ENCODE measurements at places on chromosomes 5 and 9.

GRCh38 chr9:73682789-73683188, 531.1 kb downstream of the ANXA1 start:
- H3K4me3 ChIP-seq, result no peak overlapping the region
- no peaks in the 10 kb centered on the region for H3K27me3 ChIP-seq
- H3K36me3 ChIP-seq, result no peaks in the 10 kb centered on the region
- H3K27ac ChIP-seq, result no peak overlapping the region
- no peaks in the 10 kb centered on the region for H3K4me1 ChIP-seq
- DNase-seq, result no peak

GRCh38 chr9:114348906-114349482, 19.3 kb downstream of the ORM2 start:
- no peaks in the 10 kb centered on the region for H3K27me3 ChIP-seq
- peaks cover 96% of the 10 kb centered on the region for H3K36me3 ChIP-seq
- no peak overlapping the region for H3K4me3 ChIP-seq

GRCh38 chr5:6487081-6487480, 38.4 kb downstream of the UBE2QL1 start:
- peaks cover 1% of the 10 kb centered on the region for H3K27me3 ChIP-seq
- no peak for DNase-seq
- no peak overlapping the region for H3K4me3 ChIP-seq
- H3K36me3 ChIP-seq, result no peaks in the 10 kb centered on the region

DNA sequence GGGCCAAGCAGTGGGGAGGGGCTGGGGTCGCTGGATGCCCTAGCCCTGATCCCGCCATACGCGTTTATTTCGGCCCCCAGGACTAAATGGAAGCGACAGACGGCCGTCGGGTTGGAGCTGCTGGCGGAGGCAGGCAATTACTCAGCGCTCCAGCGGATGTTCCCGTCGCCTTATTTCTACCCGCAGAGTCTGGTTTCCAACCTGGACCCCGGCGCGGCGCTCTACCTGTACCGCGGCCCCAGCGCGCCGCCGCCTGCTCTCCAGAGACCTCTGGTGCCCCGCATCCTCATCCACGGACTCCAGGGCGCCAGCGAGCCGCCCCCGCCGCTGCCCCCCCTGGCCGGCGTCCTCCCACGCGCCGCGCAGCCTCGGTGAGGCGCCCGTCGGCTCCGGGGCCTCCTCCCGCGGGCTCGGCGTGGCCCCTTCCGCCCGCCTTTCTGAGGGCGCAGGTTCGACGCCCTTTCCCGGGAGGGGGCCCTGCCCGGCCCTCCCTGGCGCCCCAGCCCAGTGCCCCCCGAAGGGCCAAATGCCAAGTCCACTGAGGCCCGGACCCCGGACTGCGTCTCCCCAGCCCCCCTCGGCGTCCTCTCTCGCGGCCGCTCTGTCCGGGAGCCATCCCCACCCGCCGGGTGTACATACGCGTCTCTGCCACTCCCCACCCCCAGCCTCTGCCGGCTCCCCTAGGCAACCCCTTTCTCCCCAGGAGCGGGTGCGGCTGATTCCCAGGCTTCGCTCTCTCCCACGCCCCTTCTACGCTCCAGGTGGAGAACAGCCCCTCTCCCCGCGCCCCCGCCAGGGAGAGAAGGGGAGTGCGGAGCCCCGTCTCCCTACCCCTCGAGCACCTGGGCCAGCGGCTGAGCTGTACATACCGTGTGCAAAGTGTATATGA, 7.0 kb downstream of the BARHL1 start:
- peaks cover 12% of the 10 kb centered on the region for H3K27me3 ChIP-seq
- H3K4me1 ChIP-seq, result peaks cover 4% of the 10 kb centered on the region
- H3K27ac ChIP-seq, result no peak overlapping the region
- DNase-seq, result no peak

DNA sequence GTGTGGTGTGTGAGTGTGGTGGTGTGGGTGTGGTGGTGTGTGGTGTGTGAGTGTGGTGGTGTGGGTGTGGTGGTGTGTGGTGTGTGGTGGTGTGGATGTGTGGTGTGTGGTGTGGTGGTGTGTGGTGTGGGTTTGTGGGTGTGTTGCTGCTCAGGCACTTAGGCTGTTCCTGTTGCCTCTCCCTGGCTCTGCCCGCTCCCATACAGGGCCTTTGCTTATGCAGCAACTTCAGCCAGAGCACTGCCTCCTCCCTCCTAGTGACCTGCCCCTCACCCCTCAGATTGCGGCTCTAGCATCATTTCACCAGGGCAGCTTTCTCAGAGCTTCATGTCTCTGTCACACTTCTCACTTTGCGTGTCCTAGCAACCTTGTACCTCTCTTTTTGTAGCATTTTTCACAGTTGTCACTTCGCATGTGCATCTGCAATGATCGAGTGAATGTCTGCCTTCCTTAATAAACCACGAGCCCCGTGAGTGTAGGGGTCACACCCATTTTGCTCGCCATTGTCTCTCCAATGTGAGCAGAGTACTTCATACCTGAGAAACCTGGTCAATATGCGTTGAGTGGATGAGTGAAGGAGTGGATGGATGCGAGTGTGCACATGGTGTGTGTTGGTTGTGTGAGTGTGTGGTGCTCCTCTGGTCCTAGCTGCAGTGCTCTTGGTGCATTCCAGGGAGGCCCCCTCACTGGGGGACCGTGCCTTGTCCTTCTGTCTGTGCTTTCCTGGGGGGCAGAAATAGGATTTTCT, 167.9 kb upstream of the PANK3 start:
- no peak overlapping the region for H3K4me3 ChIP-seq
- no peaks in the 10 kb centered on the region for H3K4me1 ChIP-seq
- no peaks in the 10 kb centered on the region for H3K27me3 ChIP-seq
- DNase-seq, result no peak
- no peak overlapping the region for H3K27ac ChIP-seq
- no peaks in the 10 kb centered on the region for H3K36me3 ChIP-seq

GRCh38 chr5:170342153-170342725, 44.7 kb upstream of the LCP2 start:
- peaks cover 19% of the 10 kb centered on the region for H3K4me1 ChIP-seq
- H3K27ac ChIP-seq, result no peak overlapping the region
- no peak for DNase-seq
- no peaks in the 10 kb centered on the region for H3K36me3 ChIP-seq
- no peak overlapping the region for H3K4me3 ChIP-seq

GRCh38 chr9:87853876-87854579, 28.6 kb upstream of the SPATA31E1 start:
- no peaks in the 10 kb centered on the region for H3K4me1 ChIP-seq
- no peak overlapping the region for H3K27ac ChIP-seq
- no peak overlapping the region for H3K4me3 ChIP-seq
- no peaks in the 10 kb centered on the region for H3K27me3 ChIP-seq
- no peak for DNase-seq

DNA sequence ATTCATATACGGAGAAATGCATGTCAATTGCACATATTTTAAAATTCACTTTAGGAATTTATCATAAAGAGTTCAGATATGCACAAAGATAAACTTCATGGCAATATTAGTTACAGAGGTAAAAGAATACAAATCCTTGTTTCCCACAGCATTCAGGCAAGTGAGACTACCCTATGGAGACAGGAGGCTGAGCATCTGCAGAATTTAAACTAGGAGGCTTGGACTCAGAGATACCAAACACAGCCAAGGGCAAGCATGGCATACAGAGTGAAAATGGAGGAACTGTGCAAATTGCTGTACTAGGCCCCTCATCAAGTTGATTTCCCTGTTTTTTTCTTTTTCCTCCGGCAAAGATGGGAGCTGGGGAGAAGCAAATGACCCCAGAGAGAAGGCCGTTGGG, 94.2 kb downstream of the SLC24A2 start:
- no peak for DNase-seq
- H3K27ac ChIP-seq, result no peak overlapping the region
- no peaks in the 10 kb centered on the region for H3K4me1 ChIP-seq
- no peaks in the 10 kb centered on the region for H3K27me3 ChIP-seq

- no peaks in the 10 kb centered on the region for H3K27me3 ChIP-seq
- DNase-seq, result no peak
- H3K4me1 ChIP-seq, result no peaks in the 10 kb centered on the region
- no peak overlapping the region for H3K27ac ChIP-seq
Observed at GRCh38 chr5:36535378-36535777, 71.0 kb upstream of the SLC1A3 start.

DNA sequence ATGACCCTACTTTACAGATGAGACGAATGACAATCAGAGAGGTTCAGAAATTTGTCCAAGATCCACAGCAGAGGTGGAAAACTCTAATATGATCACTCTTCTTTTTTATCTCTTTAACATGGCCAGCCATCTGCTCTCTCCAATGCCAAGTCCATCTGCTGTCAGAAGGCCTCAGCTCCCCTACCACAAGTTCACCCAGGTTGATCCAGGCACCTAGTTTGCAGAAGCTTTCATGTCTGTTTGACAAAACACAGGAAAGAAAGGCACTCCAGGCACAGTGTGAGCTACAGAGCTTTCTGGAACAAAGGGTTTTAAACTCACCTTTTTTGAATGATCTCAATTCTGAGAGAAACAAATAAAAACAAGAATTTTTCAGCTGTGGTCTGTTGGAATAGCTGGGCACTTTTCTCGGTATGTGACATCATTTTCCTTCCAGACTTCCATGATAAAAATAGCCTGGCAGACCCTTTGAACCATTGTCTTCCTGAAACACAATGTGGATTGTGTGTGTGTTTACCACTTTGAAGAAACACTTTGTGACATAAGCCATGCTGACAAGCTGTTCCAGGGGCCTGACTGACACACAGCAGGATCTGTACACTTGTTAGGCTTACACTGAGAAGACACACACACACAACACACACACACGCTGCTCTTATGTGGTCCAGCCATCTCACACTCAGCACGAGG, 214.3 kb downstream of the AGTPBP1 start:
- no peak for DNase-seq
- H3K4me3 ChIP-seq, result no peak overlapping the region
- no peak overlapping the region for H3K27ac ChIP-seq
- peaks cover 4% of the 10 kb centered on the region for H3K4me1 ChIP-seq
- H3K36me3 ChIP-seq, result no peaks in the 10 kb centered on the region

- H3K4me1 ChIP-seq, result no peaks in the 10 kb centered on the region
- H3K4me3 ChIP-seq, result peak overlapping the region; percentile 84
- peak; percentile 61 for DNase-seq
- H3K36me3 ChIP-seq, result no peaks in the 10 kb centered on the region
- no peak overlapping the region for H3K27ac ChIP-seq
Observed at GRCh38 chr9:706606-707459, 134.7 kb upstream of the DMRT1 start.

DNA sequence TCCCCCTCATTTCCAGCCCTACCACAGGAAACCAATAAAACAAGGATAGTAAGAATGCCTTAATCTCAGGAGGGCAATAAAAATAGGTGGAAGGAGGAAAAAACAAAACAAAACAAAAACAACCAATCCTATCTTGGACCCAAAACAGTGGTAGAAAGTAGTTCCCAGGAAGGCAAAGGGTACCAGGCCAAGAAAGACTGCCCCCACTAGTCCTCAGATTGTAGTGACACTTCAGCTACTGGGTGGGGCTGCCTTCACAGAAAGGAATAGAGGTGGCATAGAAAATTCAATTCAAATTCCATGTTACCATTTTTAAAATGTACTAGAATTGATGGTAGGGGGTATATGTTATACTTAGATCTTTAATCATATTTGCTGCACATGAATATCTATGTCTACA, 59.3 kb downstream of the DPYSL3 start:
- H3K4me3 ChIP-seq, result no peak overlapping the region
- no peak for DNase-seq
- peaks cover 17% of the 10 kb centered on the region for H3K4me1 ChIP-seq
- H3K27me3 ChIP-seq, result peaks cover 18% of the 10 kb centered on the region

DNA sequence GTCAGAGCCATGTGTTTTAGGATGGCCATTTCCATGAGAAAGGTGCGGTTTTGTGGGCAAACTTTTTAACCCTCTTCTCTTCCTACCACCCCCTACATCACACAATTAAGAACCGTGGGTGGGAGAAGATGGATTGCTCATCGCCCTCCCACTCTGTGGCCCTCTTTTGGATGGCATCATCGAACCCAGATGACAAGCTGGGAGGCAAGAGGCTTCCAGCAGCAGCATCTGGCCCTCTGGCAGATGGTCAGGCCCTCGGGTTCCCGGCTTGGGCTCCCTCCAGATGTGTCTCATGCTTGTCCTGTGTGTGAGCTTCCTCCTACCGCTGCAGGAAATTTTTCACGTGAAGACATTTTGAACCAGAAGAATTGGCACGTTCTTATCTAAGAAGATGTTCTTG, 199.9 kb downstream of the EBF1 start:
- no peak overlapping the region for H3K27ac ChIP-seq
- no peaks in the 10 kb centered on the region for H3K36me3 ChIP-seq
- no peaks in the 10 kb centered on the region for H3K4me1 ChIP-seq
- H3K27me3 ChIP-seq, result no peaks in the 10 kb centered on the region
- H3K4me3 ChIP-seq, result no peak overlapping the region
- no peak for DNase-seq

GRCh38 chr5:137826067-137826466, 41.6 kb upstream of the MYOT start:
- no peaks in the 10 kb centered on the region for H3K27me3 ChIP-seq
- H3K4me1 ChIP-seq, result no peaks in the 10 kb centered on the region
- H3K36me3 ChIP-seq, result no peaks in the 10 kb centered on the region

- H3K4me3 ChIP-seq, result no peak overlapping the region
- no peaks in the 10 kb centered on the region for H3K27me3 ChIP-seq
- H3K36me3 ChIP-seq, result no peaks in the 10 kb centered on the region
- no peak overlapping the region for H3K27ac ChIP-seq
- no peaks in the 10 kb centered on the region for H3K4me1 ChIP-seq
- no peak for DNase-seq
Observed at GRCh38 chr5:159660401-159660800, 255.9 kb upstream of the ADRA1B start.

- no peaks in the 10 kb centered on the region for H3K27me3 ChIP-seq
- no peaks in the 10 kb centered on the region for H3K36me3 ChIP-seq
- DNase-seq, result no peak
- no peak overlapping the region for H3K4me3 ChIP-seq
Observed at GRCh38 chr9:18056993-18057369, 417.0 kb upstream of the ADAMTSL1 start.

DNA sequence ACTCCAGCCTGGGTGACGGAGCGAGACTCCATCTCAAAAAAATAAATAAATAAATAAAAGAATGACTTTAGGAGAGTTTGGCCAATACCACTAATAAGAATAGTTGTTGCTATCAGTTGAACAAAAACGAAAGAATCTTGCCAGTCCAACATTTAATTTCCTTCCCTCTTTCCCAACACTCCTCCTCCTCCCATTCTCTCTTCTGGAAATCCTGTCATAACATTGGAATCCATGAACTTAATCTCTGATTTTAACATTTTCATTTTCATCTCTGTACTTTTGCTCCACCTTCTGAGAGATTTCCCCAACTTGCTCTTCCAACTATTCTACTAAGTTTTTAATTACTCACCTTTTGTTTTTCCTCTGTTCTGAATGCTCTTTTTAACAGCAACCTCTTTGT, 42.8 kb upstream of the CDK20 start:
- no peak overlapping the region for H3K27ac ChIP-seq
- no peak overlapping the region for H3K4me3 ChIP-seq
- no peaks in the 10 kb centered on the region for H3K4me1 ChIP-seq
- DNase-seq, result no peak

DNA sequence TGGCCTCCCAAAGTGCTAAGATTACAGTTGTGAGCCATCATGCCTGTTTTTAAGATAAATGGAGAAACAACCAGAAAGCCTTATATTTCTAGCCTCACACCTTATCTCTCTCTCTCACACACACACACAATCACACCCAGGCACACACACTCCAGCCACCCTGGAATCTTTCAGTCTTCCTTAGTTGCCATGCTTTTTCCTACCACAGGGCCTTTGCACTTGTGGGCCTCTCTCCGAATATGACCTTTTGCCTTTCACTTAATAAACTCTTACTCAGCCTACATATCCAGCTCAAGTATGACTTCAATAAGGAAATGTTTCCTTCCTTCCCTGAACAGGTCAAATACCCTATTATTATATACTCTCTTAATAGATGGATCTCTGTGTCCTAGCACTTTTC, 290.7 kb downstream of the NFIB start:
- H3K4me3 ChIP-seq, result no peak overlapping the region
- H3K36me3 ChIP-seq, result no peaks in the 10 kb centered on the region
- no peak for DNase-seq
- no peak overlapping the region for H3K27ac ChIP-seq
- no peaks in the 10 kb centered on the region for H3K27me3 ChIP-seq

All from CD4-positive, CD25-positive, alpha-beta regulatory T cell (primary cell).